ENCODE measurements at places on chromosomes 16 and 17.

DNA sequence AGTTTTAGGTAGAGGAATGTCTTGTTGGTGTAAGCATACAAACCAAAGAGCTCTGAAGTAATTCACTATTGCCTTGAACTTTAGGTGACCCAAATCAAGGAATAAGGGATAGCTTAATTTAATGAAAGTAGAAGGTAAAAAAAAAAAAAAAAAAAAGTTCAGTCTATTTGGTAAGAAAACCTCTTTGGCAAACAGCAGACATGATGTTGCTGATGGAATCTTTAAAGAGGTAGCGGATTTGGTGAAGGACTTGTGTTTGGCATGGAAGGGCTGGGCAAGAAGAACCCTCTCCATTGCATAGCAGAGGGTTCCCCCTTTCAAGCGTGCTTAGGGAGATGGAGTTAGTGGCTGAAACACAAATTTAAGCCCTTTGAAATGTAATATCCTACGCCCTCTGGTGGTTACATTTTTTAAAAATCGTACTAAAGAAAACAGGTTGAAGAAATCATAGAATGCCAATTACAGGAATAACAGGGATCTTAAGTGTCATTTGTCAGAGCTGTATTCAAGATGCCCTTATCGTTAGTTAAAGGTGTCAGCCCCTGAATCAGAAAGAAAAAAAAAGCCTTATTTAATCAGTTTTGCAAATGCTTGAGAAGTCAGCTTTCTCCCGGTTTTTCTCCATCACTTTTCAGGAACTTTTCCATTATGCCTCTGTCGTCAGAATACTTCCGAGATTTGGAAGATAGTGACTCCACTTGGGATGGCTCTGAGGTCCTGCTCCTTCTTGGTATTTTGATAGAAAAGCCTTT is 383.1 kb downstream of the KCNJ2 start:
- DNase-seq: no peak

DNA sequence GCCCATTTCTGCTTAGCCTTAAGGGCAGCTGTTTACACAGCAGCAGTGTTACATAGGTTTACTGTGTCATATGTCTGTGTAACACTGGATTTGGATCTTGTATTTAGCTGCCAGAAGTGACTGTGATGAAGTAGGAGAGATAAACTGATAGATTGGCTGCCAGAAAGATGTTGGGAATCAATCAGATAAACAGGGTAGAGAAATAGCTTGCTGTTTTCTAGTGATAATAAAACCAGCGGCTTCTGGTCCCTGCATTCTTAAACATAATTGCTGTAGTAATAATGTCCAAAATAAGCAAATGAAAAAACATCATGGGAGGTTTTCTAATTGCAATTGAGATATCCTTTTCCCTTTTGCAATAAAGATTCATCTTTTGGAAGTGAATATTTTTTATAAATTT is 68.7 kb downstream of the AATF start:
- no peak for DNase-seq

- DNase-seq: no peak
Observed at GRCh38 chr17:55571095-55571494, 59.8 kb upstream of the SMIM36 start.

DNA sequence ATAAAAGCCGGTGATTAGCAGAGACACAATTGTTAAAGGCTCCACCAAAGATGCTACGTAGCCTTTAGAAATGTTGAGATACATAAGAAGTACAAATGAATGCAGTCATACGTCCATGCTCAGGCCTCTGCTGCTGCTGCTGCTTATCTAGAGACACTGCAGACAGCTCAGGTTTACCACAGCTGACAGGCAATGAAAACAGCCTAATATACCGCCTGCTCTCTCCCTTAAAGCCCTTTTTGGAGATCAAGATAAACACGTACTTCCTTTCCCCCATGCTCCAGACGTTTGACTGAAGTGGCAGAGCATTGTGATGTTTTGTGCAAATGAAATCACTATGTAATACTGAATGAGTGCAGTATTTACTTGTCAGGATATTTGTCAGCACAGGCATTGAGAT is 185.3 kb downstream of the AATF start:
- DNase-seq: no peak

DNA sequence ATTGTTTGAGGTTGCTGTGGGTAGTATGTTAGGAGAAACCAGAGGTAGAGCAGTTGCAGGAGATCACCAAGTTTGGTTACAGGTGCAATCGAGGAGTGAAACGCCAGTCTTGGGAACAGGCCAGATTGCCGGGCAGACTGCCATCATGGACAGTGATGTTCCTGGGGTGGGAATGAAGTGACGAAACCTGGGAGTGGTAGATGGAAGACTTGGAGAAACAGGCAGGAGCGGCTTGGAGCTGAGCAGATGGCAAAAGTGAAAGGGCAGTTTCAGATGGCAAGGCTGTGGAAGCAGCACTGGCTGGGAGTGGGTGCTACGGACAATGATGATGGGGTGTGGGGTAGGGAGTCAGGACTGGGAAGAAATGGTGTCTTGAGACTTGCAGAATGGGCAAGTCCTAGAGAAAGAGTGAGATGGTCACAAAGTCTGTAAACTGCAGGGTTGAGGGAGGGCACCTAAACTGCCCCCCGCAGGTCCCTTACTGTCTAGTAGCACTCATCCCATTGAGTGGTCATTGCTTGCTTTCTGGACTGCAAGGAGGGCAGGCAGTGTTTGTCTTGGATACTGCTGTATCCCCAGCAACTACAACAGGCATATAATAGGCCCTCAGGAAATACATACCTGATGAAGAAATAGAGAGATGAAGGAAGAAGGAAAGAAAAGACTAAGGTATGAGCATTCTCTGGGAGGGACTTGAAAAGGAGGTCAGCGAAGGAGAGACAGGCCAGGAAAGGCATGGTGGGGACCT is 29.5 kb upstream of the ULK2 start:
- peak; percentile 61 for DNase-seq

DNA sequence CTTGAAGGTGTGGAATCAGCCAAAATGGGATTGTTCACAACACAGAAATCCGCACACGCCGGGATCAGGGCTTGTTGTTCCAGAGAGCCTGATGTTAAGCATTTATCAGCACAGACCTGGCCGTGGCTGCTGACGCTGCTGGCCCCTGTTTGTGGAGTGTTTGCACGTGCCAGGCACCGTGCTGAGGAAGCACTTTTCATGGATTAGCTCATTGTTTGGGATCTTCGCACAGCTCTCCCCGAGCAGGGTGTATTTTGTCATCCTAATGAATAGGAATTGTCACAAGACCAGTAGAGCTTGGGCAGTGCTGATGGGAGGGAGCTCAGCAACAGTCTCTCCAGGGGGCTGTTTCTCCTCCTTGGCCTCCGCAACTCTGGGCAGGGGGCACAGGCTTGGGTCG is 160.4 kb upstream of the PLCG2 start:
- peak; percentile 86 for DNase-seq

DNA sequence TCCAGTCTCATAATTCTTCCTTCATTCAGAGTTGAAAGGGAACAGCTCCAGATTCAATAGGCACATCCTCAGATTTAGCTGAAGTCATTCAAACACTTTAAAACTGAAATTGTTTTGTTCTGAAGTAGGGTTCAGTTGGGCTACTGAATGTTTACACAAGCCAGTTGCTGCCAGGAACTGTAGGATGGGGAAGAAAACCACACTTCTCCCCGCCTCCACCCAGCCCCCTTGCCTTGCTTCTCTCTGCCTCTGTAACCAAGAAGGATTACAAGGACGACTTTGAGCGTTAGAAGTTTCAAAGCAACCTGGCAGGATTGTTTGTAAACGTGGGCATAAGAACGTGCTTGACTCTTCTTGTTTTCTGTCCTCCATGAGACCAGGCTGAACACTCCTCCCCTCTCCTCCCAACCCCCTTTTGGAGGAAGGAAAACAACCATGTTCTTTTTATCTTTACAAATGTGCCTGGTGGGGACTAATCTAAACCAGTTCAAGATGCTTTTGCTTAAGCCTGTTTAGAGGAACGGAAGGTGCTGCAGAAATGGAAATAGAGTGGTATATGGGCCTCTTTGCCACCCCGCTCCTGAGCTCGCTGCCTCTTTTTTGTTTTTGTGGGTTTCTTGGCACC is 287.9 kb downstream of the FTO start:
- peak; percentile 29 for DNase-seq

GRCh38 chr16:16025214-16025968 is 76.0 kb downstream of the ABCC1 start:
- DNase-seq: no peak

DNA sequence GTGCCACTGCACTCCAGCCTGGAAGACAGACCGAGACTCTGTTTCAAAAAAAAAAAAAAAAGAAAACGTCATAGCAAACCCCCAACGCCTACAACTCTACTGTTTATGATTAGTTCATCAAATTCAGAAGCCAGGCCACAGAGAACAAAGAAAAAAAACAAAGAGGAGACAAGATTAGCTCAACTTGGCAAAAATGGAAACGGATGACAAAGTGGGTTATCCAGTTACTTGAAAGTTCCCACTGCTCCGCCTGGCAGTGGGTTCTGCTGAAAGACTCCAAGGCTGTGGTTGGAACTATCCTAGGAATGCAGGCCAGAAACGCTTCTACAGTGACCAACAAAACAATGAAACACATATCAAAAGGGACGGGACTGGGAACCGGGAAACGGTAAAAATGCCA is 53.1 kb downstream of the MRM3 start:
- peak; percentile 67 for DNase-seq

DNA sequence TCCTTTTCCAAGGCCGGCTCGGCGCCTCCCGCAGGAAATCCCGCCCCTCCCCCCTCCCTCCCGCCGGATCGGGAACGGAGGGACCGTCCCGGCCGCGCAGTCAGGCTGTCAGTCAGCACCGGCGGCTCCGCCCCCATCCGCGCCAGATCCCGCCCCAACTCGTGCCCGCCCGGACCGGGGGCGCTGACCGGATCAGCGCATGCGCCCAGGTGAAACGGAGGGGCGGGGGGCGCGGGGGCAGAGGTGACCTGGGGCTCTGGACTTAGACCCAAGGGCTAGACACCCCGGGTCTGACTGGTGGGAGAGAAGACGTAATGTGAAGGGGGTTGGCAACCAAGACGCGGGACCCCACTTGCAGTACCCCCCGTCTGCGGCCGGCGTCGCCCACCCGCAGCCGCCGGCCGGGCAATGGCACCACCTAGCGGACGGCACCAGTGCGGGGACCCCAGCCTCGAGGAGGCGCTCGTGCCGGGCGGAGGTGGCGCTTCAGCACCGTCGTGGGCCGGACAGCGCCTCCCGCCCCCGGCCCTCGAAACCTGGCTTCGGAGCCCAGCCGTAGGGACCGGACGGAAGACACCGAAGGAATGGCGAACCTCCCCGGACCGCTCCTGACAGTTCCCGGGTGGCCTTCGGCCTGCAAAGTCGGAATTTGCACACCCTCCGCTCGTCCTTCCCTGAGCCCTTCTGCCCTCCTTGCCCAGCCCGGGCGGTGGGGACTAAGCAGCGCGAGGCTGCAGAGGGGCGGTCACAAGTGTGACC is at the start of gene CASKIN2:
Gene CASKIN2 (minus strand): TSS at position 42 of the 759 bp plus-strand sequence. CDS start 1,733 bp downstream, outside the sequence.
- peak; percentile 98 for DNase-seq

- no peak for DNase-seq
Observed at GRCh38 chr17:73188011-73188410, 4.8 kb upstream of the COG1 start.

- no peak for DNase-seq
Observed at GRCh38 chr17:50332196-50332595, 13.7 kb upstream of the XYLT2 start.

DNA sequence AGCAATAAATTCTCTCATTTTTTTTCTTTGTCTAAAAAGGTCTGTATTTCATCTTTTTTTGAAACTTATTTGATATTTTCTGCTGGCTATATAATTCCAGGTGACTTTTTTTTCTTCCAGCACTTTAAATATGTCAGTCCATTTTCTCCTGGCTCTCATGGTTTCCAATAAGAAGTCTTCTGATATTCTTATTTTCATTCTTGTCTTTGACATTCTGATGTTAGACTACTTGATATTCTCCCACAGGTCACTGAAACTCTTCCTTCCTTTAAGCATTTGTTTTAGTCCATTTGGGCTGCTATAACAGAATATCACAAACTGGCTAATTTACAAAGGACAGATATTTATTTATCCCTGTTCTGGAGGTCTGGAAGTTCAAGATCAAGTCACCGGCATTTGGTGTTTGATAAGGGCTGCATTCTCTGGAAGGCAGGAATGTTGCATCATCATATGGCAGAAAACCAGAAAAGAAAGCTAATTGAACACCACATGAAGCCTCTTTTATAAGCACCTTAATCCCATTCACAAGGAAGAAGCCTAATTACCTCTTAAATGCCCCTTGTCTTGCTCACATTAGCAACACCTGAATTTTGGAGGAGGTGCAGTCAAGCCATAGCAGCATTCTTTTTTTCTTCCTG is 242.1 kb upstream of the TNRC6C start:
- no peak for DNase-seq
